AG04449 (cell line): ENCODE measurements at places on chromosomes 7 and 10.
A peak's percentile ranks its signal among the peaks of the same experiment; 100 is the strongest.

DNA sequence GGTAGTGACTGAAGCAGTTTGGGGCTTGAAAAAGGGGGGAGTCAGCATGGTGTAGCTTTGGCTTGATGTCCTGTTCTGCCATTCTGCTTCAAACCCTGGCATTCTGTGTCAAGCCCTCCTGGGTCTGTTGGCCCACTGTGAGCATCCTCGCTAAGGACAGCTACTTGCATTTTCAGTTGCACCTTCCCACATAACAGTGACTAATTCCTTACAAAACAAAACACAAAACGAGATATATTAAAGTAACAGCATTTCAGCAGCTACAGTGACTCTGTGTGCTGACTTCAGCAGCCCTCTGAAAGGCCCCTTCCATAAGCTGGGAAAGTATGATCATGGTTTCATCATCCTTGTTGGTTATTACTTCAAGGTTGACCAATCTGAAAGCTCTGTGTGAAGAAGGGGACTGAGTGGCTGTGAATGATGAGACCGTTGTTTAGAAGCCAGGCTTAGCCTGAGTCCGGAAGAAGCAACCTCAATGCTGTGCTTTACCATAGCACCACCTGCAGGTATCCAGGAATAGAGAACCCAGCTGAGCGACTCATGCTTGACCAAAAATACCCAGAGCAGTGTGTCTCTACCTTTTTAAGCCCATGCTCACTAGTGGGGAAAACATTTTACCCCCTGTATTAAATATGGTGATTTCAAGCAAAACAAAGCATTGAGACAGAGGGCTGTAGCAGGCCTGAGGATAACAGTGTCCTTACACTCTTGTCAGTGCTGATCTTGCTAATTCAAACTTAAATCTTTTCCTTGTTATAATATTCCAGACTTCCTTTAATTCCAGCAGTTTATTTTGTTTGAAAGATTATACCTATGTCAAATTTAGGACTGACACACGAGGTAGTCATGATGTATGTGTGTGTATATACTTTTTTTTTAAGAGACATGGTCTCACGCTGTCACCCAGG is 42.6 kb upstream of the CC2D2B start:
- DNase-seq = peak; percentile 33

DNA sequence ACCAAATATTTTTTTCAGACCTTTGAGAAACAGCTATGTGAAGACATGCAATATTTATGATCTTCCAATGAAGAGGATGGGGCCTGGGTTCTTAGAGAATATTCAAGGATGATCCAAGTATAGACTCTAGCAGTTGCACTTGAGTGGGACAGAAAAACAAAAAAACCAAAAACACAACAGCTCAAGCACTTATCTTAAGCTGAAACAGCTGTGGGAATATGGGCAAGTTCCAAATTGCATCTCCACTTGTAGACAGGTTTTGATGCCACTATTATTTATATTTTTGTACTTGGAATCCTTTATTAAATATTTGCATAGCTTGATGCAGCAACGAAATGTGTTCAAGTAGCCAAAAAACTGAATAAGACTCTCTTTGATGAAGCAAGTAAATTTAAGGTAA is 2.2 kb upstream of the PDK4 start:
- no peak for DNase-seq

DNA sequence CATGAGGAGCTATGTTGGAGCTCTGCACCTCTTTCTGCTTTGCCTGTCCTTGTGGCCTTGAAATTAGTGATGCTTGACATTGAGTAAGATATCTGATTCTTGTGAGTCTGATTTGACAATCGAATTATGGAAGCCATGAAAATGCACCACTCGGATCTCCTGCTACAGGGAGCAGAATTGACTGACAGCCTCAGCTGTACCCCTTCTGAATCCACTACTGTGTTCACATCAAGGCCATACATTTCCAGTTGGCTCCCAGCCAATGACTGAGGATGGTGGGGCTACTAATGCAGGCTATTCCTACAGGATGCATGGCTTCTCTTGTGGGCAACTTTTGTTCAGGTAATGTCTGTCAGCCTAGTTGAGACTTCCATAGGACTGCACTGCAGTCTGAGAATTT is 321.9 kb downstream of the REEP3 start:
- DNase-seq = no peak

DNA sequence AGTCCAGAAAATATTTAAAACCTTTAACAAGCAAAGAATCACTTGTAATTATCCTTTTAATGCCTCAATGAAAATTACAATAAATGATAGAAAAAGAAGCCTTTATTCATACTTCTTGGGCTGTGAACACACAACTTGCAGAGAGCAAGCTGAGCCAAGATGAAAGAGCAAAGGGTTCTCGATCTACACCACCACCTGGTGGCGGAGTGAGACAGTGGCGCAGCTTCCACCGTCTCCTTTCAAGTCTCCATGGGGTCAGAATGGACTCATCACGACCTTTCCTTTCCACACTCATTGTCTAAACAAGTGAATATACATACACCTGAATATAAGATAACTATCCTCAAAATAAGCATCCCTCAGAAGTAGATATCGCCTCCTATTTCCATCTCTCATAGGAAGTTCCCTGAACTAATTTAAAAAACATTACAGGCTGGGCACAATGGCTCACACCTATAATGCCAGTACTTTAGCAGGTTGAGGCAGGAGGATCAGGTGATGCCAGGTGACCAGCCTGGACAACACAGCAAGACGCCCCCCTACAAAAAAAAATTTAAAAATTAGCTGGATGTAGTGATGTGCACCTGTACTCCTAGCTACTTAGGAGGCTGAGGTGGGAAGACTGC is 40.7 kb downstream of the ATE1 start:
- DNase-seq = peak; percentile 24

DNA sequence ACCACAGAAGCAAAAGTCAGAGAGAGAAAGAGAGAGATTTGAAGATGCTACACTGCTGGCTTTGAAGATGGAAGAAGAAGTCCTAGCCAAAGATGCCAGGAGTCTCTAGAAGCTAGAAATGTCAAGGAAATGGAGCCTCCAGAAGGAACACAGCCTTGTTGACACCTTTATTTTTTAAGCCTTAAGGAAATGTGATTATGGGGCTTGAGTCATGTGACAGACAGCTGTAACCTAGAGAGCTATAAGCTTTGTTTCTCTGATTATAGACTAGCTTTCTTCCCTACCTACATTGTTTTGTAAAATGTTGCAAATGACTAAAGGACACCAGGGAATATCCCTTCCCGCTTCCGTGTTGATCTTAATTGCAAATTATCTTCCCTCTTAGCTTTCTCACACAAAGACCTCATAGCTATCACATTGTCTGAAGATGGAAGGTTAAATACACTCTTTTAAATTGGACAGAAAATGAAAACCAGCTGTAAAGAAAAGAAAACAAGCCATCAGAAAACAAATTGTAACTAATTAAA is 199.9 kb downstream of the ARHGAP12 start:
- no peak for DNase-seq

GRCh38 chr10:30055226-30055662 is 4.1 kb downstream of the JCAD start:
- no peak for DNase-seq

- no peak for DNase-seq
Observed at GRCh38 chr7:2069472-2069860, 163.3 kb downstream of the MAD1L1 start.
